ENCODE measurements at places on chromosomes 5 and 9.

DNA sequence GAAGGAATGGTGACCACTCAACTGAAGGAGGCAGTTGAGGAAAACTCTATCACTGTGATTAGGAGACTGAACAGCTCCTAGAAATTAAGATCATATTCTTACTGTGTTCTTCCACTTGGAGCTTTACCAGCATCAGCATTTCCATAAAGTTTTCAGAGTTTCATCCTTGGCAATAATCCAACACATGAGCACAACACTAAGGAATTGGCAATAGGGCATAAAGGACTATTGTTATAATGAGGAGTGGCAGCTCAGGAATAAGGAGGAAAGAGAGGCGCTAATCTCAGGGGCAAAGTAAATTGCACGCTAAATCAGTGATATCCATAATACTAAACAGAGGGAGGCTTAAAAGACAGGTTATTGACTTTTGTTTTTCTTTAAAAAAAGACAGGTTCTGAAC is 338.9 kb downstream of the EFNA5 start:
- peak; percentile 70 for DNase-seq

GRCh38 chr9:99821396-99822108 is at the start of gene NR4A3:
Gene NR4A3 (plus strand): TSS chr9:99821885. CDS start chr9:99828043, 6,158 bp downstream.
- DNase-seq: peak; percentile 99

DNA sequence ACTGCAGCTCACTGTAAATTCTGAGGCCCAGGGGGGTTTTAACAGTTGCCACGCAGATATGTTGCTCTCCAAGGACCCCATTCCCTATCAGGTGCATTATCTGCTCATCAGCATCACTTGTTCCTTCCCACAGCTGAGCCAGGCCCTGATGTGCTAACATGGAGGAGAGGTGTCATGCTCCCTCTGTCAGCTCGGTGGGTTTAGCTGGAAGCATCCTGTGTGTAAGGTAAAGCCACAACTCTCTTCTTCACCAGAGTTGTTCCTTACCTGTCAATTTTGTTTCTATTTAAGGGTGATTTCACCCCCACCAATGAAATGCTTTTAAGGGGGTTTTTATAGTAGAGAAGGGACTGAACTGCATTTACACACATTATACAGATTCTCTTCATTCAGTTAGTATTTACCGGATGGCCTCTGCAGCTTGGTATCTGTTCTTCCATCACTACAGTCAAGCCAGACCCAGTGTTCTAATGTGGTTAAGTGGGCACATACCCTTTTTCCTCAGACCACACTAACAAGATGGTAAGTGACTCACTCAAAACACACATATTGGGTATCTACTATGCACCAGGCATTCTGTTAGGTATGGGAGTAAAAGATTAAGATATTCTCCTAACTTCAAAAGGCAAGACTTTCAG is 205.4 kb downstream of the DCP2 start:
- no peak for DNase-seq

DNA sequence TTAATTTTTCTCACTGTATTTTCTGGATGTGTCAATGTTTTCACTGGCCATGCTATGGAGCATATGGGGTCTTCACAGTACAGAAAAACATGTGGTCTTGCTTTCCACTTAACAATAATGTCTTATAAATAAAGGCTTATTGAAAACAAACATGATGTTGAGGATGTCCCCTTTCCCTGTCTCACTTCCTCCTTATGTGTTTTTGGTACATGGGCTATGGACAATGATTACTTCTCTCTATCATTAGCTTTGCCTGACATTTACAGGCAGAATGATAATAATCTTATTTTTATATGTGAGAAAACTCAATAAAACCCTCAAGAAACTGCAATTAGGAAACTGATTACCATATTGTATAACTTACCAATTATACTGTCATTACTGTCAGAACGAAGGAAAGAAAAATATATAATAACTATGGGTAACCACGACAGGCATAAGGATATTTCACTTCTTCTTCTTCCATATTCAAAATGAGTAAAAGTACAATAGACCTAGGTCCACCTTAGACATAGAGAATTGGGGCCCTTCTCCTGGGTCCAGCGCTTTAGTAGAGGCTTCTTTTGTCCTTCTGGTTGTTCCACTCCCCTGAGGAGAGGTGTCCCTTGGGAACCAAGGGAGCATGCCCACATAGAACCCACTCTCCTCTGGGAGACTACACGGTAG is 375.0 kb downstream of the MAN2A1 start:
- no peak for DNase-seq

DNA sequence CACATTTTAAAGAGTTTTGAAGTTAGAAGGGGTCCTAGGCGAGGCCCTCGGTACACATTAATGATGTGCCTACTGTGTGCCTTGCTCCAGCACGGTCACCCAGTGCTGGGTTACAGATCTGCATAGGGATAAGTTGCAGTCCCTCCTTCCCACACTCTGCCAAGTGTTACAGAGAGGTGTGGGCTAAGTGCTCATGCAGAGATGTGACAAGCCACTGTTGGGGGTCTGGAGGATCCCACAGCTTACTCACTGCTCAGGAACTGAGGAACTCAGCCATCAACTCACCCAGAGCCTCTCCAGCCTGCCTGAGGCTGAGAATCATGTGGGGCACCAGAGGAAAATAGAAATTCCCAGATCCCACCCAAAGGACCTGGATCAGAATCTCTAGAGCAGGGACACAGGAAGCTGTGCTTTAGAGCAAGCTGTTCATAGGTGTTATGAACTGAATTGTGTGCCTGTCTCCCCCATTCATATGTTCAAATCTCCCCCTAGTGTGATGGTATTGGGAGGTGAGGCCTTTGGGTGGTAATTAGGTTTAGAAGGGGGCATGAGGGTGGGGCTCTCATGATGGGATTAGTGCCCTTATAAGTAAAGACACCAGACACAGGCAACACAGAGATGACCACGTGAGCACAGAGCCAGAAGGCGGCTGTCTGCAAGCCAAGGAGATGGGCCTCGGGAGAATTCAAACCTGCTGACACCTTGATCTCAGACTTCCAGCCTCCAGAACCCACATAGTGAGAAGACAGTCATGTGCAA is 164.1 kb downstream of the HSD17B3 start:
- no peak for DNase-seq

DNA sequence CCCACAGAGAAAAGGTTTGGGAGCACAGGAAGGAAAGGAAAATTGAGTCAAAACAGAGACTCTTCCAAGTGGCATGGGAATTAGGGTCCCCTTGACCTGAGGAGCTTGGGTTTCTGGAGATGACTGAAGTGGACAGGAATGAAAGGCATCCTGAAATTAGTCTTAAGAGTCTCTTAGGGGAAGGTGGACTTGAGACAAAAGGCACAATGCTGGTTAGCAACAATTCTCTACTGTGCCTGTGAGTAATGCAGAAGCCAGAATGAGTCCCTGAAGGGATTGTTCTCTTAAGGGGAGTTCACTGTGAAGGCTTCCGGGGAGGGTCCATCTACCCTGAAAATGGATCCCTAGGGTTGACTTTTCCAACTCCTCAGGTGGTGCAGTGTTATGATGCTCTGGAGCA is 58.4 kb upstream of the FOXE1 start:
- no peak for DNase-seq

DNA sequence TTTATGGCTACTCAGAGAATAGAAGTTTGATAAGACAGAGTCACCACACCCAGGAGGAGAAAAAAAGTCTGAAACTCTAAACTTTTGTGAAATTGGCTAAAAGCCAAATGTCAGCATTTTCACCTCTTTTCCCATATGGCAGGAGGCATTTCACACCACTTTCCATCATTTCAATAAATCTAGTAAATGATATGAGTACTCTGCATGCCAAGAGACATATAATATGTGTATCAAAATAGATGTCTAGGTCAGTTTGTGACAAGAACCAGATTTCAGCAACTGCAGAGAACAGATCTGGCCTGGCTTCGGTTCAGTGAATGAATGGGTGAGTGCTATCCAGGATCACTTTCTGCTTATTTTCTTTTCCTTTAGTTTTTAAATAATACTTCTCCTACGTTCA is 470.8 kb downstream of the ENC1 start:
- DNase-seq: no peak

DNA sequence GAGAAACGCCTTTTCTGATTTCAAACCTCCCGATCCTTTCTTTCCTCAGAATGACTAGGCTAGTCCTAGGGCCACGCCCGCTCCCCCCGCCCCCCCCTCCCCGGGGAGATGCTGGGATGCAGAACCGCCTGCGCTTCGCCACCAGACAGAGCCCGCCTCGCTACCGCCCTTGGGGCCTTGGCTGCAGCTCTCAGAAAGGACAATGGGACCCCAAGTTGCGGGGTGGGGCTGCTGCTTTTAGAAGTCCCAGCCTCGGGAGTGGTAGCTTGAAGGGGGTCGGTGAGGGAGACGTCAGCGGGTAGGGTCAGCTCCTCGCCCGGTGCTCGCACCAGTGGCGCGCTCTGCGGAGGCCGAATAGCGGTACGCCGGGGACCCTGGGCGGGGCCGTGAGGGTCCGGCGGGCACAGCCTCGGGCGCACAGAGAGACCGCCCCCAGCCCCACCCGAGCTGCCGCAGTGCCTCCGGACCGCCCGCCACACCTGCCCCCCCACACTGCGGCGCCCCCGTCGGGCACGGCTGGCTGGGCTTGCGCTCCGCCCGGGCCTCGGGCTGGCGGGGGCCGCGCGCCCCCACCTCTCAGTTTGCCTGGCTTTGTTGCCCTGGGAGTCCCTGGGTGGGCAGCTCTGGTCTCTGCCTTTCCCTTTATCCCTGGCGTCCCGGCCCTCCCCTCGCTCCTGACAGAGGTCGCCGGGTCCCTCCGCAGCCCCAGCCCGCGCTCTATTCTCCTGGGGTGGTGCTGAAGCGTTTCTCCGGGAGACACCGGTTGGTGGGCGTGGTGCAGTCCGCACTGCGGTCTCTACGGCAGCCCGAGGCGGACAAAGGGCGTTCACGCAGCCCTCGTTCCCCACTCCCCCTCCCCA is 1.2 kb downstream of the MAP1B start:
- DNase-seq: peak; percentile 78

GRCh38 chr5:176779537-176779936 is 30.8 kb upstream of the UNC5A start:
- no peak for DNase-seq

DNA sequence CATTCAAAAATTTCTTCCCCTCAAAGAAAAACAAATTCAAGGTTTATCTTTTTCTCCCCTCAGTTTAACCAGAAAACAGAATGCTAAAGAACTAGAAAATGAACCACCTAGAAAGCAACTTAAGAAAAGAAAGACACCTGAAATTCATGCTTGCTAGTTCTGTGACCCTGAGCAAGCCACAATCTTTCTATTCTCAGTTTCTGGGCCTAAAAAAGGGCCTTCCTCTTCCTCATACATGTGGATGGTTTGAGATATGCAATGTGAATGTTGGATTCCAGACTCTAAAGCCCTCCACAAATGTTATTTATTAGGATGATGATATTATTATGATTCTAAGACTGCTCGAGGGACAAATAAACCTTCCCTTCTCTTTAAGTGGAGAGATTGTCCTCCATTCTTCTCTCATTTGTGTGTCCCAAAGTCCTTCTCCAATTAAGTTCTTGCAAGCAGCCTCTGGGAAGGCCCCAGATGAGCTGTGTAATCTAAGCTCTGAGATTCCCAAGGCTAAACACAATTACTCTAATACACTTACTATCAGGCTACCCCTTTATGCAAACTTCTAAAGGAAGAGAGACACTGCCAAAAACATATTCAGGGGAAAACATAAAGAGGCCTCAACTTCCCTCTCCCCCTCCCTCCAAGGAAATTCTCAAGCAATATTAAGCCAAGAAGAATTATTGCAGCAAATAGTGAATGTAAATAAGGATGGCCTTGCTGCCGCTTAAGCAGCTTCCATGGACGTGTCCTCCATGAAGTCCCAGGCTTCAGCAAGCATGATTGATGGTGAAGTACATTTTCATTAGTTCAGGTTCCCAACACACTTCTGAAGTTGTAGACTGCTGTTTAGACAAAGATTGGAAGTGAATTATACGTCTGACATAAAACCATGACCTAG is 80.2 kb downstream of the PRKACG start:
- DNase-seq: no peak

DNA sequence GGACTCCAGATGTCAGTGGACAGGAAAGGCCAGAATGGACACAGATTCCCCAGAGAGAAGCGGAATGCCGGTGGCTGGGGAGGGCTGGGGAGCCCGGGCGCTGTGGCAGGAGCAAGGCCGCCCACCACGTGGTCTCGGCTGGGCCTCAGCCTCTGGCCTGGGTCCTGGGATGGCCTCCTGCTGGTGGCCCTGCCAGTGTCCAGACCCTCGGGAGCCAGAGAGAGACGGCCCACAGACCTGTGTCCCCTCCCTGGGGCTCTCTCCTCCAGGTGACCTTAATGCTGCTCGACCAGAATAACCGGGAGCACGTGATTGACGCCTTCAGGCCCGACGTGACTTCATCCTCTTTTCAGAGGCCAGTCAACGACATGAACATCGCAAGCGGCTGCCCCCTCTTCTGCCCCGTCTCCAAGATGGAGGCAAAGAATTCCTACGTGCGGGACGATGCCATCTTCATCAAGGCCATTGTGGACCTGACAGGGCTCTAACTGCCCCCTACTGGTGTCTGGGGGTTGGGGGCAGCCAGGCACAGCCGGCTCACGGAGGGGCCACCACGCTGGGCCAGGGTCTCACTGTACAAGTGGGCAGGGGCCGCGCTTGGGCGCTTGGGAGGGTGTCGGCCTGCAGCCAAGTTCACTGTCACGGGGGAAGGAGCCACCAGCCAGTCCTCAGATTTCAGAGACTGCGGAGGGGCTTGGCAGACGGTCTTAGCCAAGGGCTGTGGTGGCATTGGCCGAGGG is 19.0 kb downstream of the FBXW5 start:
- no peak for DNase-seq

DNA sequence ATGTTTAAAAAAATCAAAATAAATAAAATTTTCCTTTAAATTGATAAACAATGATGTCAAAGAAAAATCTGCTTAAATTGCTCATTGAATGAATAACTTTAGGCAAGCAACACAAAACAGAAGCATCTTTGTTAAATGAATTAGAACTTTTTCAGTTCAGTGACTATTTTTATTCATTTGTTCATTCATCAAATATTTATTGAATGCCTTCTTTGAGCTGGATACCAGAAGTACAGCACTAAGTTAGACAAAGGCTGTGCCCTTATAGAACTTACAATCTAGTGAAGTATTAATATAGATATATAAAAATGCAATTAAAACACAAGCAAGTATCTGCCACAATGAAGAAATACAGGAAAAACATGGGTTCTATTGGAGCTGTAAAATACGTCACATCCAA is 10.8 kb downstream of the FNIP1 start:
- DNase-seq: no peak

DNA sequence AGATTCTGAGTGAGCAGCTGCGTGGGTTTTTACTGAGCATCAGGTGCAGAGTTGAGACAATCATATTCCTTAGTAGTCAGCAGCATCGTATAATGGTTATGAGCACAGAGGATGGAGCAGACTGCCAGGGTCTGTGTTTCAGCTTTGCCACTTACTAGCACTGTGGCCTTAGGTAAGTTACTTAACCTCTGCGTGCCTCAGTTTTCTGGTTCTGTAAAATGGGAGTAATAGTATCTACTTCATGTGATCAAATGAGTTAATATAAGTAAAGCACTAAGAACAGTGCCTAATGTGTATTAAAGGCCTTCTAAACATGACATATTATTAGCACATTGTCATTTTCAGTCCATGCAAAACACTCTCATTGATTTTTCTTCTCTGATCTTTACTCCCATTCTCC is 4.8 kb upstream of the BTF3 start:
- DNase-seq: no peak

Data from fibroblast of pulmonary artery (primary cell).